ENCODE measurements at places on chromosomes 6 and 20.

GRCh38 chr20:40868551-40869217 lies 159.9 kb upstream of the TOP1 start:
- no peak for DNase-seq

GRCh38 chr6:111417181-111417585 lies 65.8 kb downstream of the REV3L start:
- no peak for DNase-seq

DNA sequence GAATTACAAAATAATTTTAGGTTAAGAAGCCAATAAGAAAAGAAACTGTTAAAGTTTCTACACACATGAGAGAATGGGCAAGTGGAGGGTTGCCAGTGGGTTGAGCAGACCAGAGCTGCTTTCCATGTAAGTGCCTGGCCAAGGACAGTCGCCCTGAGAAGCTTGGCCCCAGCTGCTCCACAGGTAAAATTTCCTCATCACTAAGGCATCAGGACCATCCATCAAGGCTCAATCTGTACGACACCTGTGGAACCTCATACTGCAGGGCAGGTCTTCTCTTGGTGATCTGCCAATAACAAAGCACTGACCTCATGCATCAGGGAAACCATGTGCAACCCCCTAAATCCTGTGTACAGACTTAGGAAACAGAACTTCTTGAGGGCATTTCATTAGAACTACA lies 115.4 kb downstream of the INSM1 start:
- no peak for DNase-seq

DNA sequence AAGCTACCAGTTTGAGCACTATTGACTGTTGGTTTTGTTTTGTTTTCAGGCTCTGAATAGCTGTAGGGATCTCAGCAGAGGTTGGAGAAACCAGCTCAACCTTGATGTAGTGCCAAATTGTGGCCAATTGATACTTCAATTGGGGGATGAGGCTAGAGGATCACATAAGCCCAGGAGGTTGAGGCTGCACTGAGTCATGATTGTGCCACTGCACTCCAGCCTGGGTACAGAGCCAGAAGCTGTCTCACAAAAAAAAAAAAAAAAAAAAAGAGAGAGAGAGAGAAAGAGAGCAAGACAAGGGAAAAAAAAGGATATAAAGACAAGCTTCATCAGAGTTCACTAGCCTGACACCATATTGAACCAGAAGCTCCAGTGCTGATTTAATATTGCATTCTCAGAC lies 702.1 kb downstream of the FRK start:
- DNase-seq, result peak; percentile 25

DNA sequence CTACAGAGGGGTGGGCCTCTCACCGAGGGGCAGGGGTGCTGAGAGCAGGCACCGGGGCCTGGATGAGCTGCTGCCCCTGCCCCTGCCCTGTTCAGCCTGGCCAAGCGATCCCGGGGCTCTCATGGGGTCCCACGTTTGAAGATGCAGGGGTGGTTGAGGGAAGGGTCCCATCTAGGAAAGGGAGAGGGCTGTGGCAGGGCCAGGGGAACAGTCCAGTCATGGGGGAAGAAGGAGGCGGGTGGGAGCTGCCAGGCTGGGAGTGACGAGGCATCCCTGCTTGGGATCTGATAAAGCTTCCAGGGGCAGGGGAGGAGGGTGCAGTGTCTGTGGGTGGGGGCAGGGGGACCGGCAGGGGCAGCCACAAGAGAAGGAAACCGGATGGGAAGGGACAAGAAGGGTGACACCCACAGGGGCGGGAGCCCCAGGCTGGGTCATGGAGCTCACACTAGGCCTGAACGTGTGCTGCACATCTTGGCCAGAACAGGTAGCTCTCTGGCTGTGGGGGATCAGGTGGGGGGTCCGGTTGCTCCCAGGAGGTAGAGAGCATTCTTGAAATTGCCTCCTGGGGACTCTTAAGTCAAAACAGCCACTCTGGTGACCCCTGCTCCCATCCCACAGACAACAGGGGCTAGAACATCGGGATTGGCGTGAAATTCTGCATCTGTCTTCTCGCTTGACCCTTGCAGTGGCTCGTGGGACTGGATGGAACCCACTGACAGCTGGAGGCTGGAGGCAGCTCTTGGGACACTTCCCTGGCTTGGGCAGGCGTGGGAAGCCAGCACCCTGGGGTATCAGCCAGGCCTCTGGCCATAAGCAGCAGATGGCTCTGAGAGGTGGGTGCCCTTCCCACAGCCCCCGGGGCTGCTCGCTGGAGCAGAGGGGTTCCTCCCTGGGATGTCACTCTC lies 58.0 kb upstream of the GATA5 start:
- no peak for DNase-seq

DNA sequence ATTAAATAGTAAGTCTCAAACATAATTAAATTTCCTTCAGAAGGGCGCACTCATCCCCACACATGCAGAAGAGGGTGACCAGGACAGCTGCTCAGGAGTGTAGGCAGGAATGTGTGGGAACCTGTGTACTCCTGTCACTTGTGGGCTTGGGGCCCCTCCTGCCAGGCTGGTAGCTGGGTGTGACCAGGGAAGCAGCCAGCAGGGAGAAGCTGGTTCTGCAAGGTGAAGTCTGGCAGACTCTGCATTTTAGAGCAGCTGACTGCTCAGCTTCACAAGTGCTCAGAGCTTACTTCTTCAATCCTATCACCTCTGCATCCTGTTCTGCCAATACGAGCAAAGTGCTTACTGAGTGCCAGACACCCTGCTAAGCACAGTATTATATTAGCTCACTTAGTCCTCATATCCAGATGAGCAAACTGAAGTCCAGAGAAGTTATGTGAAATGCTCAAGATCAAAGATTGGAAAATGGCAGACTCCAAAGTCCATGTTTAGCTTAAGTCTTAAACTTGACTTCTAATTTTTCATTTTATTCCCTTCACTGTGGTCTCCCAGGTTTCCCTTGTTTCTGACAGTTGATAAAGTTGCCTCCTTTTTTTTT lies 27.9 kb downstream of the ELMO2 start:
- no peak for DNase-seq

DNA sequence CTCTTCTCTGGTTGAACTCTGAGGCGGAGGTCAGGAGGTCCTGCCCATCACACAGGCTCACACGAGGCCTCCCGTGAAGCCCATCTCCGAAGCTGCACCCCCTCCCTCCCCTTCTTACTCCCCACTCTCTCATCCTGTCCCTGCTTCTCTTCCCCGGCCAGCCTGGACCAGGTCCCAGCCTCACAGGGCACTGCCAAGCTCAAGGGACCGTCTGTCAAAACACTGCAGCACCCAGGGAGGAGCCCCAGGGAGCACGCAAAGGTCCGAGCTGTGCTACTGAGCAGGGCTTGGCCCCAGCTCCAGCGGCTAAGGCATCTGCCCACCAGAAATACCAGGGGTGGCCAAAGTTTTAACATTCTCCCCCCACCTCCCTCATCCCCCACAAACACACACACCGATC lies 70.0 kb downstream of the PSMG4 start:
- no peak for DNase-seq

- no peak for DNase-seq
Measured at GRCh38 chr6:107658920-107659865, 164.9 kb downstream of the SCML4 start.

- DNase-seq, result no peak
Measured at GRCh38 chr6:1062786-1063545, 248.9 kb upstream of the FOXQ1 start.

- no peak for DNase-seq
Measured at GRCh38 chr6:149448821-149449453, 35.9 kb downstream of the ZC3H12D start.

- no peak for DNase-seq
Measured at GRCh38 chr6:129671442-129672340, 38.3 kb downstream of the ARHGAP18 start.

- no peak for DNase-seq
Measured at GRCh38 chr6:106880952-106881351, 93.6 kb downstream of the CD24 start.

DNA sequence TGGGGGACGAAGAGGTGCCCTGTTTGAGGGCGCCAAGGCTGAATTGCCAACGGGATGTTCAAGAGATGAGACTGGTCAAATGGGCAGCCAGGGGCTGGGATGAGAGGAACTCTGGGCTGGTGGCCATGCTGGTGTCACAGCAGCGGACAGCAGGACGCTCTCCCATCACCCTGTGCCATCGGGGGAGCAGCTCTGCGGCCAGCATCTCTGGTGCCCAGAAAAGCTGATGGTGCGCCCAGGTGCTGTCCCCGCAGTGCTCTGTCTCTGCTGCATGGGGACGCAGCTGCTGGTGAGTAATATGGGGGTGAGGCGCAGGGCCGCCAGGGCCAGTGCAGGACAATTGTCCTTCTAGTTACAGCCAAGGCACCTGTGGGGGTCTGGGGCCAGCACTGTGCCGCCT lies 4.9 kb upstream of the HRH3 start:
- DNase-seq, result no peak

- no peak for DNase-seq
Measured at GRCh38 chr6:106612671-106613416, 16.5 kb downstream of the RTN4IP1 start.

DNA sequence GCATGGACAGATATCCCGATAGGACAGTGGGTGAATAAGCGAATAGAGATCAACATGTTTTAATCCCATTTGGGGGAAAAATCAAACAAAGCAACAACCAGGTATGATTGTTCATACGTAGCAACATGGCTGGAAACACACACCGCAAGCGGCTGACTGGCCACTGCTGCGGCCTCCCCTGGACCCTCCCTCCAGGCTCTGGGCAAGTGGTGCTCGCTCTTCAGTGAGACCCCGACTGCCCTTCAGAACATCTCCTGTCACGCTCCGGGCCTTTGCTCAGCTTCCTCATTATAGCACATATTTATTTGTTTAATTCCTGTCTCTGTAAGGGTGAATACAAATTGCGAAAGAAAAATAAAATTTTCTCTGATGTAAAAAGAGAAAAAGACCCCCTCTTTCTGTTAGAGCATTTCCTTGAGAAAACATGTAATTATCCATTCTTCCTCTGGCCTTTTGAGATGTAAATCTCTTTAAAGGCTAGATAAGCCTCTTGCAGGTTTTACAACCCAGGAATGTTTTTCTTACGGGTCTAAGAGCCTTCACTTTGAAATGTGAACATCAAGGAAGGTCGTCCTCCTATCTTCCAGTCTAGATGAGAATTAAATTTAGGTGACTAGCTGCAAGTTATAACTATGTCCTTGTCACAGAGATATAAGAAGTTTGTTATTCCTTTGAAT lies 11.0 kb upstream of the FAM210B start:
- DNase-seq, result no peak

- no peak for DNase-seq
Measured at GRCh38 chr6:145036848-145037567, 698.3 kb downstream of the EPM2A start.

DNA sequence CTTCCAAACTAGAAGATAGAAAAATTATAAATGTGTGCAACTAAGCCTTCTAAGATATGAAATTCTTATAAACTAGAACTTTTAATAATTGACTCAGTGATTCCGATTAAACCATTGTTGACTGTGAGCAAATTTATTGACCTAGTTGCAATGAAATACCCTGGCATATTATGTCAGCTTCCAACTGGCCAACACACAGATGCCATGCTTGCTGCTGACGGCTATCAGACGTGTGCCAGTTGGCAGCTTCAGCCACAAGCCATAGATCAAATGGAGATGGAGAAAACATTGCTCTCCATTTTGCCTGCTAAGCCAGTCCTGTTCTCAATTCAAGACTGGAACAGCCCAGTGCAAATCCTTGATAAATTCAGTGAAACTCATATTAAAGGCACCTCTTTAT lies 101.7 kb upstream of the HDGFL1 start:
- DNase-seq, result no peak

DNA sequence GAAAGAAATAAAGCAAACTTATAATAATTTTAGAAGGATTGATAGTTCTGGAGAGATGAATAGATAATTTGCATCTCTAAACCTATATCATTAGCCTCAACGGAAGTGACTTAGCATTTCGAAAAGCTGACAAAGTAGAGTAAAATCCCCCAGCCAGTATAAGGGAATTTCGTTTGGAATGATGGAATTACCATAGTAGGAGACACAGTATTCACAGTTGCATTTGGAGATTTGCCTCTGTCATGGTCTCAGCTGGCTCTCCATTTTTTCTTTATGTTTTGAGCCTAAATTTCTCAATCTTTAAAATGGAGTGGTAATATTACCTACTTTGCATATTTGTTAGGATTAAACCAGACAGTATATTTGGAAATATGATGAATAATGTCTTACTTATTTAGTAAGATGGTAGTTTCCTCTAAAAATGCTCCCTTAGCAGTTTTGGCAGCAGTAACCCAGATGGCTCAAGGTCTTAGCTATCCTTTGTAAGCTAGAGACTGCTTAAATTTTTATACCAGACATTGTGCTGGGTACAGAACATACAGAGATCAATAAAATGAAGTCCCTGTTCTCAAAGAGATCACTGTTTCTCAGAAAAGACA lies 58.2 kb downstream of the SMAP1 start:
- DNase-seq, result no peak

DNA sequence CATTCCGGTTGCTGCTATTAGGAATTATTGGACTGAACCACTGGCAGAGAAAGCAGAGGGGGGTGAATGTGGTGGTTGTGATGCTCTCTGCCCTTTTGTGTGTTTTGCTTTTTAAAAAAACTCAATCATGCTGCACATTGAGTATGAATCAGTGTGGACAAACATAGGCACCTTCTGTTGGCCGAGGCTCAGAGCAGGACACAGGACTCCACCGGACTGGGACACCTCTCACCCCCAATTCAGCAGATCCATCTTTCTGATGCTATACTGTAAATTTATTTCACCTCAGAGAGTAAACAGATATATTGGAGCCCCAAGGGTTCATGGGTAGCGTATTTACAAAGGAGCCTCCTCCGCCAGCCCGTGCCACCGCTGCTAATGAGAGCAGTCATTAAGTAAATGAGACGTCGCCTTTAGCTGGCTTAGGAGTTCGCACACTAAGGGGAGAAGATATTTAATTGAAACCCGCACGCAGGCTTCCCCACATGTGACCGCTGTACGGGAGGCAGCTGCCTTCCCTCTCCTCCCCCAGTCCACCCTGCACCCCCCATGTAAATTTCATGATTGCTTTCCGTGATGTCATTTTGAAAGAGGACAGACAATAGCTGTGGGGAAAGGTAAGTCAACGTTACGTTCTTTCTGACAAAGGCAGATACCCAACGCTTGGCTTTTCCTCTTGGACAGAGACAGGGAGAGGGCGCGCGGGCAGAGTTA lies at the start of gene MYT1:
MYT1 (plus strand) TSS at position 330 of the 714 bp plus-strand sequence. CDS start 34,410 bp downstream, outside the sequence.
- peak; percentile 97 for DNase-seq

DNA sequence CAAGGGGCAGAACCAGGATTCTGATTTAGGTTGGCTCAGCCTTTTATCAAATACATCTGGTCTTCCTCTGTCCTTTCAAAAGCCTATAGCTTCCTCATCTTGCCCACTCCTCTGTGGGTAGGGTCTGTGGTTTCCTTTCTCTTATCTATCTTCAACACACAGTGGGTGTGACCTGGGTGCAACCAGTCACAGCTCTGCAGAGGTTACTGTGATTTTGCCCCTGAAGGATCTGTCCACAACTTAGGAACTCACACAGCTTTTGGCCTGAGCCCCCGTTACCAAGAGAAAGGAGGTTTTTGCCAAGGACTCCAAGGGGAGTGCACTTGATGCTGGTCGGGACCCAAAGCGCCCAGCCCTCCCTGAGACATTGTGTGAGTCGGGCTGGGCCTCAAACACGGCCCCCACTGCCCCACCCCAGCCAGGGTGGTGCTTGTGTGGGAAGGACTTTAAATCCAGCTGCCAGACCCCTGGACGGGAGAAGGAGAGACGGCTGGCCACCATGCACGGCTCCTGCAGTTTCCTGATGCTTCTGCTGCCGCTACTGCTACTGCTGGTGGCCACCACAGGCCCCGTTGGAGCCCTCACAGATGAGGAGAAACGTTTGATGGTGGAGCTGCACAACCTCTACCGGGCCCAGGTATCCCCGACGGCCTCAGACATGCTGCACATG lies at the start of gene PI16:
PI16 (plus strand) TSS at position 477 of the 670 bp plus-strand sequence; CDS start at position 500, 23 bp downstream.
- no peak for DNase-seq

GRCh38 chr6:134640229-134640628 lies 309.7 kb downstream of the ALDH8A1 start:
- DNase-seq, result no peak

Data from NCI-H1105 treated with DMSO at 0.1 percent for 48 hours (cell line).